Pancreas (tissue), 10 donors: ENCODE measurements at places on chromosomes 6 and 20. TPM values are rescaled to one million over a fixed set of nuclear protein-coding genes. Genes with fewer than 3 reads are reported as not detected.

Gene NELFE
- polyA plus RNA-seq, result 43.8 TPM

Gene SLC22A16
- 0.26 TPM for polyA plus RNA-seq

Gene TBXT
- not detected for polyA plus RNA-seq

Gene NTSR1
- 0.15 TPM for polyA plus RNA-seq

Gene ID4
- polyA plus RNA-seq, result 15.7 TPM

Gene SIRPB1
- 0.30 TPM for polyA plus RNA-seq

Gene FLRT3
- 1.1 TPM for polyA plus RNA-seq

Gene ISM1
- polyA plus RNA-seq, result 1.4 TPM

Gene TMEM181
- 14.1 TPM for polyA plus RNA-seq

Gene TNFRSF6B
- 31.0 TPM for polyA plus RNA-seq

Gene PXDC1
- polyA plus RNA-seq, result 13.7 TPM

Gene ACTL10
- polyA plus RNA-seq, result 2.2 TPM

Gene ETV7
- polyA plus RNA-seq, result 2.2 TPM

Gene FOXS1
- polyA plus RNA-seq, result 1.7 TPM

Gene ADNP
- polyA plus RNA-seq, result 21.5 TPM

Gene PAX1
- polyA plus RNA-seq, result not detected

Gene PPP1R14C
- polyA plus RNA-seq, result 1.4 TPM

Gene KCNG1
- polyA plus RNA-seq, result 2.2 TPM

Gene FRK
- polyA plus RNA-seq, result 1.6 TPM

Gene MAK
- polyA plus RNA-seq, result 0.33 TPM
